ENCODE measurements at places on chromosomes 7 and 10.

DNA sequence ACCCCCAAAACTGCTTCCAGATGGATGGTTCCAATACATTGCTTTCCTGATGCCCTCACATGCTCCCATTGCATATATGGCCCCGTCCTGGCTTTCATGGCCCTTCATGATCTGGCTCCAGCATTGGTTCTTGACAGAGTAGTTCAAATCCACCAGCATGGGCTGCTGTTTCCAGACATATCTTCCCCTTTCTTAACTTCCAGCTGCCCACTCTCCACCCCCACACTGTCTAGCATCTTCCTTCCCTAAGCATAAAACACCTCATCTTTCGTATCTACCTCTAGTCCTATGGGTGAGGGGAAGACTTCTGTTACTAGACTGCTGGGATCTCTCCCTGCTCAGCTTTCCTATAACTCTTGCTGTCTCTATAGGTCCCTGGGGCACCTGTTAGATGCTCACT, 13.2 kb upstream of the GOLGA7B start:
- DNase-seq, result no peak

DNA sequence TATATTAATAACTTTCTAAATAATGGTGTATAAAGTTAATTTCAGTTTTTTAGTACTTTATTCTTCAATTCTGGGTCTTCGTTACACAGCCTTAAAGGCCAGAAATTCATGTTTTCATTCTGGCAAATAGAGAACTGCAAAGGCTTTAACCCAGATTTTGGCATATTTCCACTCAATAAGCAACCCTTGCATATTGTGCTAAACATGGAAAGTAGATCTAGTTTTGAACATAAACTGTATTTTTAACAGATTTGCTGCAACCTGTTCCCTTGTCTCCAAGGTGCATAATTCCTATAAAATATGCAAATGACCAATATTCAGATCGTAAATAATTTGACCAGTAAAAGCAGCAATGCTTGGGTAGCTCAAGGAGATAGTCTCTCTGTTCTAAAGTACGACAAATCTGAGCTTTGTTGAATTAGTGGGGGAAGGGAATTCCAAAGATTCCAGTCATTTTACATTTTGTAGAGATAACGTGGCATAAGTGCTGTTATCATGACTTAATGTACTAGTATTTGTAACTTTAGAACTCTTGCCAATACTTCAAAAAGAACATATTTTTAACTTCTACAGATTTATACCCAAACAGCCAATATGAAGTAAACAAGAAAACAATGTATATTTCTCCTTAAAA, 46.4 kb upstream of the RSBN1L start:
- no peak for DNase-seq

DNA sequence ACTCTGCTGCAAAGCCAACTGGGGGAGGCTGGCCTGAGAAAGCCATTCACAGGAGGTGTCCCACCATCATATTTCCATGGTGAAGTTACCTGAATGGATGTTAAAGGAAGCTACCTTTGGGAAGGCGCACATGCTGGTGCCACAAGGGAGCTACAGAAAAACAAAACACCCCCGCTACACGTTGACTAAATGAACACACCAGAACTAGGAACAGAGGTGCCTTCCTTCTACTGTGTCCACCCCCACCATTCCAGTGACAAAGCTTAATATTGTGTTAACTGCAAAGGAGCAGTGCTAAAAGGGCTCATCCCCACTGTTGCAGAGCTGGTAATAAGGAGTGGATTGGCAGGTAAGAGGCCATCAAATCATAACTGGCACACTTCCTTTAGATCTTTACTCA, 420.0 kb upstream of the PODXL start:
- DNase-seq, result no peak

- peak; percentile 47 for DNase-seq
These were observed 7.5 kb upstream of the RBP3 start for GRCh38 chr10:47340608-47341170.

DNA sequence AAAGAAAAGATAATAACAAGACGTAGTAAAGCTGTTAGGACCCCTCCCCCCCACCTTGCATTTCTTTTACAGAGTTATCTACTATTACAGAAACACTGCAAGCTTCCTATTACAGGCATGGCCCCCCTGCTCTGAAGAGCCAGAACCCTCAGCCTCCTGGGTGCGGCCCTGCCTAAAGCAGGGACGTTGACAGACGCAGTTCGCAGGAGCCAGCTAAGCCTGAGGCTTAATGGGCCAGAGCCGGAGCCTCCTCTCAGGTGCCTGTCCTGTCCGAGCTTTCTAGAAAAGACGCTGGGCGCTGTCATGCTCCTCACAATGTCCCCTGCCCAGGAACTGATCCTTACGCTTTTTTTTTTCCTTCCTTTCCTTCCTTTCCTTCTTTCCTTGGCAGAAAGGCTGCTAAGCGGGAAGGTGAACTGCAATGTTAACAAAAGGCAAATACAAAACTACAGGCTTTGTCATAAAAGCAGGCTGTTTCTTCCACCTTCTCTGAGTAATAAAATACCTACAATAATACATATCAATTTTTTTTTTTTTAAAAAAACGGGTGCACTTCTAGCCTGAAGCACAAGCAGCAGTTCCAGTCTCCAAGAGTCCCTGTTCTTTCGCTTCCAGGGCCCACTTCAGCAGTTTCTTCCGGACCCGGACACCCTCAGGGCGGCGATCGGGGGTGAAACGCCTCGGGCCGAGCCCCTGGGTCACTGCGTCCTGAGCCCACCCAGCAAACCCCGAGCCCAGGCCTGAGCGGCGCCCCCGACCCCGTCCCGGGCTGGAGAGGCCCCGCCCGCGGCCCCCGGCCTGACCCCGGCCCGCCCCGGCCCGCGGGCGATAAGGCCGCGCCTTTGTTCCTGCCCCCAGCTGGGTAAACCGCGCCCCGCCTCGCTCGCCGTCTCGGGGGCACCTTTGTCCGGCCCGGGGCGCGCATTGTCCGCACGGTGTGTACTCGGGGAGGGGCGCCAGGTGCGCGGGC, 11.2 kb downstream of the MNX1 start:
- no peak for DNase-seq

- DNase-seq, result no peak
These were observed at the start of gene ASB10 for GRCh38 chr7:151186640-151187408. ASB10 (minus strand) TSS chr7:151187250; CDS start chr7:151187130, 120 bp downstream.

DNA sequence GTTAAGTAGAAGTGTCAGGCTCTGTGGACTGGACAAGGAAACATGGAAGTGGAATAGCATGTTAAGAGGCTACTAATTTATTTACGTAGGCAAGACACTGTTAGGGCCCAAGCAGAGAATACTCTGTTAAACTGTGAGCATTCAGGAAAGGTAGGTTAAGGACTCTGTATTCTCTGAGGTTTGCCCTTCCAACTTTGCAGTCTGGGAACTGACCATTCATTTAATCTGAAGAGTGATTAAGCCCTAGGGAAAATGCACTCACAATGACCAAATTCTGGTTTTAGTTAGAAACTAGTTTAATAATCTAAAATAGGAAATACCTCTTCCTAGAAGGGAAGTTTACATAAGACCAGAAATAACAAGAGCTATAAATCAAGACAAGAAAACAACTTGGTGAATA, 266.6 kb downstream of the SUGCT start:
- no peak for DNase-seq

GRCh38 chr7:119196183-119196582, 971.7 kb downstream of the ANKRD7 start:
- no peak for DNase-seq

- DNase-seq, result no peak
These were observed 1.4 kb upstream of the PILRB start for GRCh38 chr7:100356416-100357068.

DNA sequence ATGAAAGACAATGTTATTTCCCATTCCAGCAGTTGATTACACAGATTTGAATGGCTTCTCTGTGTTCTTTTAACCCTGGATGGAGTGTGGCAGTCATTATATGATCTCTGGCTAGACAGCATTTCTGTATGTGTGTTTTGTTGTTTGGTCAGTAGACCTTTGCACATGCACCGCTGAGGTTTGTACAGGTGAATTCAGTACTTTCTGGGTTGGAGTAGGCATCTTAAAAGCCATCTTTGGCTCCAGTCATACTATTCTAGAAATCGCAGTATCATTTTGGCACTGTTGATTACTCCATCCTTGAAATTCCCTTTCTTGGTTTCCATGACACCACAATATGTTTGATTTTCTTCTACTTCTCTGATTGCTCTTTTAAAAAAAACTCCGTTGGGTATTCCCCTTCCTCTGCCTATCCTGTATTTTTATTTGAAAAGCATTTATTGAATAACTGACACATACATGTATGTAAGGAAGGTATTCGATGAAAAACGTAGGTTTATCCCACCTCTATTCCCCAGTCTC, 29.9 kb downstream of the TAS2R41 start:
- no peak for DNase-seq

GRCh38 chr10:11930312-11930978, 107.3 kb downstream of the PROSER2 start:
- no peak for DNase-seq

DNA sequence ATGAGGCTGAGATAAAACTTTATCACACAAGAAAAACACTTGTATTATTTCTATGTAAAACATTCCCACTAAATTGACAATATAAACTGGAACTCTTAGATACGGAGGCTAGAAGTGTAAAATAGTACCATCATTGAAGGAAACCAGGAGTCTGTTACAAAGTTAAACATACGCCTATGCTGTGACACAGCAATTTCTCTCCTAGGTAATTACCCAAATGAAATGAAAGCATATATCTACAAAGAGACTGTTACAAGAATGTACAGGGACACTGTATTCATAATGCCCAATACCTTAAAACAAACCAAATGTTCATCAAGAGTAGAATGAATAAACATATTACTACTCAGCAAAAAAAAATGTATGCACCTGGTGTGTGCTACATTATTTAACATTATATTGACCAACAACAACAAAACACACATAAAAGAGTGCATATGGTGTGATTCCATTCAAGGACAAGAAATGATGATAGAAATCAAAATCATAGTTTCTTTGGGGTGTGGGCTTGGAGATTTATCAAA, 33.2 kb upstream of the ELAPOR2 start:
- no peak for DNase-seq

DNA sequence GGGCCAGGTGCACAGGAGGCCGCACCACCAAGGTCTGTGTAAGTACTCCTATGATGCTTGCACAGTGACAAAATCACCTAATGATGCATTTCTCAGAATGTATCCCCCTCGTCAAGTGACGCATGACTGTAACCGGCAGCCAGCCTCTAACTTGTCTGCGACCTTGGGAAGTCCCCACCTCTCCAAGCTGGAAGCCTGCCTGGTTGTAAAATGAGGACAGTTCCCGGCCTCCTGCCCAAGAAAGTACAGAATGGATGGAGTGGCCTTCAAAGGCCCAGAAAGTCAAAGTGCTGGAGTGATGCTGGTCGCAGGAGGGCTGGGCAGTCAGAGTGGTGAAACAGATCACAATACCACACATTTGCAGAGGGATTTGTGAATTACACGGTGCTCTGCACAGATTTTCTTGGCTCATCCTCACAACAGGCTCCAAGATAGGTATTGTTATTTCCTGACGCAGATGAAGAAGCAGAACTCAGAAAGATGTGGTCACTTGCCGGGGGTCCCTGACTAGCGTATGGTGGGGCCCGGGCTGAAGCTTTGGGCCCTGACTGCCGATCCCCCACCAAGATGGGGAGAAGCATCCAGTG, 22.8 kb downstream of the SPOCK2 start:
- no peak for DNase-seq

- DNase-seq, result no peak
These were observed 69.2 kb downstream of the GNA12 start for GRCh38 chr7:2774935-2775334.

DNA sequence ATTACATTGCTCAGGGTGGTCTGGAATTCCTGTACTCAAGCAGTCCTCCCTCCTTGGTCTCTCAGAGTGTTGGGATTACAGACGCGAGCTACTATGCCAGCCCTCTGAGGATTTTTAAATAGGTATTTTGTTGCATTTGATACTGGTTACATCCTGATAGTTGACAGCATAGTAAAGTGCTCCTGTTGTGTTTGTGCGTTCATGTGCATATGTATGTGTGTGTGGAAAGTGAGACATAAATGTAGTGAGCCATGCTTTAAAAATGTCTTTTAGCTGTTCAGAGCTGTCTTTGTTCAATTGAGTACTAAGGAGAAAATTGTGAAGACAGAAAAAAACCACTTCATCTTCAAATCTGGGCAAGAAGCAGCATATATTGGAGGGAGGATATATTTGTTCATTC, 27.8 kb downstream of the ZNRF2 start:
- DNase-seq, result no peak

DNA sequence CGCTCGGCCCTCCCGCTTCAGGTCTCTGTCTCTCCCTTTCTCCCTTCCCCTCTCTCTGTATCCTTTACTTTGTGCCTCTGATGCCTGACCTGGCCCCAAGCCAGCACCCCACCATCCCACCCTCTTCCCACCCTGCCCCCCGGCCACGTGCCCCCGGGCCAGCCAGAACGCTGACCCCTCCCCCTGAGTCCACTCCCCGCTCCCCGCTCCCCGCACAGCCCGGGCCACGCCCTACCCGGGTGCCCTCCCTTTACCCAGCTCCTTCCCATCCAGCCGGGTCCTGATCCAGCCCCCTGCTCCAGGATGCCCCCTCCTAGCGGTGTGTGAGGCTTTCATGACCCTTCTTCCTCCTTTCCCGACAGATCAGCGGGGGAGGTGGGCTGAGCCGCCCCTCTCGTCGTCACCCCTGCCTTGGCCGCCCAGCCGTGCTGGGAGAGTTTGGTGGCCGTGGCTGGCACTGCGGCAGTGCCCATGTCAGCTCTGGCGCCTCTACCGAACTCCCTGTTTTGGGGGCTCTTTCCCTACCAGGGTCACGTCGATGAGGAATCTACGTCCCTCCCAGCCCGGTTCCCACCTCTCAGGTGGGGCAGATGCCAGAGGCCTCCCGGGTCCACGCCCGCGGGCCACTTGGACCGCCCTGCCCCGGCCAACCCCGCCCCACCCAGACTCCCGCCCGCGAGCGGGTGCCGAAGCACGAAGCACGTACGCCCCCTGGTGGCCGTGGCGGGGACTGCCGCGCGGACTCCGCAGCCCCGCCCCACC, 127.4 kb downstream of the UBE2H start:
- peak; percentile 80 for DNase-seq

GRCh38 chr7:25911738-25912607, 240.0 kb upstream of the NFE2L3 start:
- DNase-seq, result no peak

- DNase-seq, result no peak
These were observed 7.7 kb downstream of the CREB3L2 start for GRCh38 chr7:137994216-137994615.

GRCh38 chr7:50729962-50730361, 52.7 kb downstream of the GRB10 start:
- no peak for DNase-seq

- no peak for DNase-seq
These were observed 52.4 kb downstream of the CALD1 start for GRCh38 chr7:134831862-134832261.

DNA sequence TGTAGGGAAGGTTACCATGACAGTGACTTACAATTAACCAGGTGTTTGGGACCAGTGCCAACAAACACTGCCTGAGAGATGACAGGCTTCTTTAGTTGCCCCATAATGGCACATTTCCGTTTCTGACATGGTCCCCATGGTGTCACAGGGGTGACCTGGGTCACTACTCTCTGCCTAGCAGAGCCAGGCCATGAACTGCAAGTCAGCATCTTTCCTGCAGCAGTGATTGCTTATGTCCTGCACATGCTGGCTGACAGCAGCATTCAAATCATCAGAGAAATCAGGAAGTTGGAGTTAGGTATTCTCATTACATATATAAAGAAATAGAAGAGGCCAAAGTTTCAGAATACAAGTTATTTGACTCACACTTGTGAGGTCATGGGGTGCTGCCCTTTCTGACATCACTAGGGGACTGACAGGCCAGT, 47.1 kb upstream of the ZNRF2 start:
- no peak for DNase-seq

- no peak for DNase-seq
These were observed 70.2 kb downstream of the NOC3L start for GRCh38 chr10:94292434-94293090.

- DNase-seq, result no peak
These were observed 274.9 kb upstream of the GALNT17 start for GRCh38 chr7:70856901-70857630.

Measured in stimulated activated CD4-positive, alpha-beta T cell treated with anti-CD3 and anti-CD28 coated beads, Interleukin-15, amount 100 ng/mL, for 1 hour (primary cell).